GF-D8 (cell line): ENCODE measurements at places on chromosomes 6 and 20.
A peak's percentile ranks its signal among the peaks of the same experiment; 100 is the strongest.

DNA sequence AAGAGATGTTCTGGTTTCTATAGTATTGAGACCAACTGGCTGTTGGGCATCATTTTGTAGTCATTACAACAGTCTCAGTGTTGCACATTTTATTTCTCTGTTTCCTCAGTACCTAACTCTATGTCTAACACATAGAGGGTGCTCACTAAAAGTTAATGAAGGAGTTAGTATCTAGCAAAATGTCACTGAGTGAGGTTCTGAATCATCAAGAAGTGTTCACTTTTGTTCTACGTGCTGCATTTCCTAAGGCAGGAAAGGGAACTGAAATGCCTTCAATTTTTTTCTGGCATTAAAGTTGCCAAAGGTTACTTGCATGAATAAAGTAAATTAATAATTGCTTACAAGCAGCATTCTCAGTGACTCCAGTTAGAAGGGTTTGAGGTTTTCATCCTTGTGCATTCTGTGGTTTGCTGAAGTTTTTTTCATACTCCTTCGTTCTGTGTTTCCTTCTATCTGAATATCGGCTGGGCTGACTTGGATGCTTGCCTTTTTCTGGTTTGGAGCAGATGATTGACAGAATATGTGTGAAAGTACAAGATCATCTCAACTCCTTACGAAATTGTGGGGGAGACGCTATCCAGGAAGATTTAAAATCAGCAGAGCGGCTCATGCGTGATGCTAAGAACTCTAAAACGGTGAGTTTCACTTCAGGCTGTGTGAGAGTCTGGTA is 114.5 kb upstream of the SCGN start:
- no peak for DNase-seq

GRCh38 chr6:41937472-41937860 is 4.1 kb downstream of the CCND3 start:
- no peak for DNase-seq

- no peak for DNase-seq
Measured at GRCh38 chr6:157264701-157265100, 58.6 kb downstream of the TMEM242 start.

GRCh38 chr6:131914234-131914633 is 36.9 kb downstream of the CCN2 start:
- DNase-seq, result no peak

DNA sequence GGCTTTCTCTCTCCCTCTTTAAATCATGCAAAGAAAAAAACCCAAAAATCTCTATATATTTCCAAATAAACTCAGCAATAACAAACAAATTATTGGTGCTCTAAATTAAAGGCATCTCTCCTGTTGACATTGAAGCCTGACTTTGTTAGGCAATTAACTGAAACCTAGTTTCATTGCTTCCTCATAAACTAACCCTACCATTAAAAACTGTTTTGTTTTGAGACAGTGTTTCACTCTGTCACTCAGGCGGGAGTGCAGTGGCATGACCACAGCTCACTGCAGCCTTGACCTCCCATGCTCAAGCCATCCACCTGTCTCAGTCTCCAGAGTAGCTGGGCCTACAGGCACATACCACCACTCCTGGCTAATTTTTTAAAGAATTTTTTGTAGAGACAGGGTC is 34.9 kb downstream of the PIGU start:
- peak; percentile 59 for DNase-seq

- no peak for DNase-seq
Measured at GRCh38 chr6:91678679-91679446, 1092.0 kb upstream of the MAP3K7 start.

DNA sequence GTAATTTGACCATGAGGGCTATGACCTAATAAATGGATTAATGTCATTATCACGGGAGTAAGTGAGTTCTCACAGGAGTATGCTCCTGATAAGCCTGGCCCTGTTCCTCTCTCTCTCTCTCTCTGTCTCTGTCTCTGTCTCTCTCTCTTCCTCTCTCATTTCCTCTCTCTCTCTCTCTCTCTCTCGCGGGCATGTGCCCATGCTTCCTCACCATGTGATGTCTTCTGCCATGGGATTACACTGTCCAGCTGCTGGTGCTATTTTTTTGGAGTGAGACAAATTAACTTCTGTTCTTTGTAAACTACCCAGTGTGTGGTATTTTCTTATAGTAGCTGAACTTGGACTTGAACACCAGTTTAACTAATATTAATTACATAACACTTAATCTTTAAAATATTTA is 374.3 kb upstream of the GJE1 start:
- DNase-seq, result no peak

GRCh38 chr6:36578431-36578830 is 15.7 kb upstream of the SRSF3 start:
- no peak for DNase-seq

DNA sequence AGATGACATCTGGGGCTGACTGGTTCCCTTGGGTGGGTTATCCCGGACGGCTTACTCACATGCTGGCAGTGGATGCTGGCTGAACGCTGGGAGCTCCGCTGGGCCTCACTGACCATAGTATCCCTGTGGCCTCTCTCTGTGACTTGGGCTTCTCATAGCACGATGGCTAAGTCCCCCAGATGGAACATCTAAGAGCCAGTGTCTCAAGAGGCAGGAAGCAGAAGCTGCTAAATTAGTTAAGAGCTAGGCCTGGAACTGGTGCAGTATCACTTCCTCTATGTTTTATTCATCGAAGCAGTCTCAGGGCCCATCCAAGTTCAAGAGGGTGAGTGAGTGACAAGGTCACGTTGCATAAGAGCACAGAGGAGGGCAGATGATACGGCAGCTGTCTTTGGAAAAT is 116.5 kb upstream of the LAMP5 start:
- no peak for DNase-seq

DNA sequence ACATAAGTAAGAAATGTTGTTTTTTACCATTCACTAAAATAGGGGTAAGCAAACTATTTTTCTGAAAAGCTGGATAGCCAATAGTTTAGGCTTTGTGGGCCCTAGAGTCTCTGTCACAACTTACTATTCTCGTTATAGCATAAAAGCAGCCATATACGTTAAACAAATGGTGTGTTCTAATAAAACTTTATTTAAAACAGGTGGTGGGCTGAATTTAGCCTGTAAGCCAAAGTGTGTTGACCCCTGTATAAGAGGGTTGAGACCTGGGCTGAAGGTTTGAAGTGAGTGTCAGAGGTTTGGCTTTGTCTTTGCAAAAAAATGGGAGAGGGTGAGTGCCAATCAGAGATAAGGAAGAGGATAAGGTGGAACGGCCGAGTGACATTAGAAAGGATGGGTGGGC is 197.2 kb downstream of the RNF144B start:
- DNase-seq, result no peak

DNA sequence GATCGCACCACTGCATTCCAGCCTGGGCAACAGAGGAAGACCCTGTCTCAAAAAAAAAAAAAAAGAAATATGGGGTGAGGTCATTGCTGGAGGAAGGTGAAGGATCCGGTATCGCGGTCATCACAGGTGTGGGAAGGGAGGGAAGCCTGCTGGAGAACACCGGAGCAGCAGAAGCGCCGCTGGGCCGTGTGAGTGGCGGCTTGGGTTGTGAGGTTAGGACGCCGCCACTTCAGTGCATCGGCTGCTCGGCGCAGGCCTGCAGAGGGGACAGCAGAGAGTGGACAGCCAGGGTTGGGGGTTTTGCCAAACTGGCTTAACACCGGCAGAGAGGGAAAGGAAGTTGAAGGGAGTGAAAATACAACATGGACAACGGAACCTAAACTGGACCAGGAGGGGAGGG is 5.4 kb downstream of the TLDC2 start:
- no peak for DNase-seq

GRCh38 chr20:33646191-33646590 is 15.9 kb upstream of the C20orf144 start:
- no peak for DNase-seq

GRCh38 chr20:42309050-42309449 is 690.9 kb upstream of the CHD6 start:
- no peak for DNase-seq

GRCh38 chr6:132659082-132659481 is at the start of gene TAAR1:
Gene TAAR1 (minus strand): TSS chr6:132659182. CDS start chr6:132646003, 13,179 bp downstream.
- no peak for DNase-seq

- no peak for DNase-seq
Measured at GRCh38 chr6:103284835-103285234, 1574.9 kb downstream of the HACE1 start.

DNA sequence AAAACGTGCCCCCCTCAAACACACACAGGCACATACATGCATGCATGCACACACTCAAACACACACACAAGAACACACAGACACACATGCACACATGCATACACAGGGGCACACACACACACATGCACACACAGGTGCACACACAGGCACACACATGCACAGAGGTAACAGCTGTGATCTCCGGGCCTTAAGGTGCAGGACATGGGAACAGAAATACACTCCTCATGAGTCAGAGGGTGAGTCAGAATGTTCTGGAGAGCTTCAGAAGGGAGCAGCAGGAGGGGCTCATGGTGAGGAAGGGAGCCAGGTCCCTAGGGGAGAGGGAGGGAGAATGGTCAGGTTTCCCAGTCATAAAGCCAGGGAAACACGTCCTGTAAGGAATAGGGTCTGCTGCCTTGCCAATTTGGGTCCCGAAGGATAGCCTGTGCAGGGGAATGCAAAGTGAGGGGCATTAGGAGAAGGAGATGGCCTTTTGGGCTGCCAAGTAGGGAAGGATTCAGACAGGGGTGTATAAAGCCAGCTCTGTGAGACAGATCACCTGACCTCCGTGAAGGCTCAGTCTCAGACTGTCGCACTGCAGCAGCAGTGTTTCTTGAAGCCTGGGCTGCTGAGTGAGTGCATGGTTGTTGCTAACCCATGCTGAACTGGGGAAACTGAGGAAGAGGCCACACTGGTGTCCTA is 123.9 kb downstream of the MAFB start:
- DNase-seq, result no peak

- peak; percentile 91 for DNase-seq
Measured at GRCh38 chr6:109117346-109118035, 22.2 kb downstream of the CEP57L1 start.
